LoVo (cell line): ENCODE measurements at places on chromosomes 4 and X.

DNA sequence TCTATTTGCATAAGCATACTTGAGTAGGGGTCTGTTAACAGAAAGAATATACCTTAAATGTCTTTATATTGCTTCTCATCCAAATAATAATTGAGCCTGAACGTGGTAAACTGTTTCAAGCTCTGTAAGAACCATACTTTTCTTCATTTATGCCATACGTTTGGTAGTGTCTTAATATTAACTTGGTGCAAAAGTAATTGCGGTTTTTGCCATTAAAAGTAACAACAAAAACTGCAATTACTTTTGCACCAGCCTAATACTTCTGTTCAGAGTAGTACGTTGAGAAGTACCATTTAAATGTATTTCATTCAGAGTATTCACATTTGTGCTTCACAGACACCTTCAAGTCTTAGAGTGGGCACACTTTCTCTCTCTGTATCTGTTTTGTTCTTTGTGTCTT lies 60.5 kb downstream of the DDIT4L start:
- DNase-seq = no peak

DNA sequence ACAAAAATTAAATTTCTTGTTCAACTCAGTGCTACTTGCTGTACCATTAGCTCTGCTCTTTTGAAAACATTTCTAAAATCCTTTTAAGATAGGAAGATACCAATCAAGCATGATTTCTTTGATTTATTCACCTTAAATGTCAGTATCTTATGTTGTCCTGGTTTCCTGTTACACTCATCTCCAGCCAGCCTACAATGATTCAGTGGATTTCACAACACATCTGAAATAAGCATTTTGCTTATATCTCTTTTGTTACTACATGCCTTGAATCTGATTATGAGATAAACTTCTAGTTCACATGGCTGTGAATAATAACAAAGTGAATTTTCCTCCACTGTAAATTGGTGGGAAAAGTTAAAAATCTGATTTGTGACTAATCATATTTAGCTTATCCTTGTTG lies 112.5 kb upstream of the BMP3 start:
- DNase-seq = no peak

DNA sequence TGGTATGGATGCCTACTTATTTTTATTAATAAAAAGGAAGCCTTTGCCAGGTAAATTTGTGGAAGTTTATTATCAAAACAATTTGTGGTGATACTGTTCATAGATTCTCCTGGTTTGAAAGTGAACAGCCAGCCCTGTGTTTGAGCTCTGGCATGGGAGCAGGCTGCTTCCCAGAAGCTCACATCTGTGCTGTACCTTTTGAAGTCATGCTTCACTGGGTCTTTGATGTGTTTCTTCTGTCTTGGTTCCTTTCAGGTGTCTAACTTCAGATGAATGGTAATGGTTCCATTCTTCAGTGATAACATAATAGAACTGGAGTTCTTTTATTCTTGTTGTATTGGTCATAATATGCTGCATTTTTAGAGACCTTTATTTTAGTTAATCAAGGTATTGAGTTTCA lies 85.5 kb downstream of the BMPR1B start:
- DNase-seq = no peak

- no peak for DNase-seq
Observed at GRCh38 chrX:53087388-53087831, 5.2 kb downstream of the TSPYL2 start.

GRCh38 chr4:77586951-77587383 lies 18.7 kb upstream of the CXCL13 start:
- DNase-seq = no peak

- no peak for DNase-seq
Observed at GRCh38 chrX:45434231-45434630, 233.6 kb upstream of the DIPK2B start.

GRCh38 chr4:101708293-101709039 lies 82.1 kb upstream of the BANK1 start:
- no peak for DNase-seq
